Right renal pelvis (tissue), 4 donors: ENCODE measurements at places on chromosomes 4 and X. TPM values are rescaled to one million over a fixed set of nuclear protein-coding genes. Genes with fewer than 3 reads are reported as not detected.

DNA sequence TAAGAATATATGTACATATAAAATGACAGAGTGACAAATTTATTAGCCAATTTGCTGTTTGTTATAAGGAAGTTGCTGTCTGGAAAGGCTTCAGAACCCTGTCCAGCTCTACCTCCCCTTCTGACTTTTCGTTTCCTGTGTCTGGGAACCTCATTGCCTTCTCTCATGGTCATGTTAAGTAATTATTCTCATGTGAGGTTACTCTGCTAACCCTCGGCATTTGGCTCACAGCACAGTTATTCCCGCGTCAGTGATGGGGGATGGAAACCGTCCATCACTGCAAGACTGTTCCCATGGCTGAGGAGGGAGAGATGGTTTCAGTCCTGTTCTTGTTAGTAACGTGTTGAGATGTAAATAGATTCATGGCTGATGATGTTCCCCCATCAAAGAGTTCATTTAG, 11.9 kb downstream of the EDNRA start:
- no peak for DNase-seq

TCP11X2 gene
- 0.58 TPM for polyA plus RNA-seq

GRCh38 chr4:102392033-102392744, 46.9 kb upstream of the SLC39A8 start:
- no peak for DNase-seq

DNA sequence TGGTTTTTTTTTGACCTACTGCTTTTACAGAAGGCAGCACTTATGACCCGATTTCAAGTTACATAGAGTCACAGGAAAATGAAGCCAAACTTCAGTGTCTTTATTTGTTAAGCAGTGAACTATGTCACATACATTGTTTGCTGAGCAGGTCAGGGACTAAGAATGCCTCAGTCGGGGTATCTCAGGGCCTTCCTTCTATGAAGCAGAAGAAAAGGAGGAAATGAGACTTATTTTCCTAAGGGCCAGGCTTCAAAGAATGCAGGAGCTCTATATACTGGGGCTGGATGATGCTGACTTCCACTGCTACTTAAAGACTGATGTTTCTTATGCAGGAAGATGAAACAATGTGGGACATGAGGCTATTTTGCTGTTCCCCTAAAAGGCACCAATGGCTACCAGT, 558.4 kb upstream of the IGFBP7 start:
- no peak for DNase-seq

GRCh38 chr4:182745237-182745636, 171.9 kb downstream of the DCTD start:
- no peak for DNase-seq

DNA sequence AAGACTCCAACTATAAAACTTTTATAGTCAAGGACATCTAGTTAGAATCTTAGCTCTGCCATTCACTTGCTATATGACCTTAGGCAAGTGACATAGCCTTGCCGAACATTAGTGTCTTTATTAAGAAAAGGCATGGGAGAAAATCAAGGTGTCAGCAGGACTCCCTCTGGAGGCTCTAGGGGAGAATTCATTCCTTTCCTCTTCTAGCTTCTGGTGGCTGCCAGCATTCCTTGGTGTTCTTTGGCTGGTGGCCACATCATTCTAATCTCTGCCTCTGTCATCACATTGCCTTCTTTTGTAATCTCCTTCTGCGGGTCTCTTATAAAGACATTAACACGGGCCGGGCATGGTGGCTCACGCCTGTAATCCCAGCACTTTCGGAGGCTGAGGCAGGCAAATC, 99.8 kb downstream of the PPP1R2C start:
- DNase-seq: no peak

- no peak for DNase-seq
These were observed 81.9 kb upstream of the HUWE1 start for GRCh38 chrX:53768451-53768850.

GRCh38 chr4:155608225-155608885, 58.3 kb upstream of the GUCY1A1 start:
- DNase-seq: no peak

GRCh38 chr4:80610845-80611677, 275.5 kb downstream of the CFAP299 start:
- no peak for DNase-seq

MAGEA11 gene
- polyA plus RNA-seq: not detected

DNA sequence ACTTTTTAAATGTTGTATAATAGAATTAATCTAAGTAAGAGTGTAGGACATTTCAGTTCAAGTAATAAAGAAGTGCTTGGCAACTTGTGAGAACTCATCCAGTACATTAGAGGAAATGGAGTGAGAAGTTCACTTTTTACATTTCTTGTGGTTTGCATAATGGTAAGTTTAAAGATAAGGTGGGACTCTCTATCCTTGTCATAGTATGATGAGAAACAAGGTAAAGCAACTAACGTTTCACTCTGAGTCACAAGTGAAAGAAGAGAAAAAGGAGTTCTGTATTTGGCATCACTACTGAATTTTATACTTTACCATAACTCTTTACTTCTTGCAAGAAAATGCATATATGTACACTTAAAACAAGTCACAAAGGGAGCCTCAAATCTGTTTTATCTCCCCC, 219.4 kb downstream of the SLC4A4 start:
- no peak for DNase-seq

DNA sequence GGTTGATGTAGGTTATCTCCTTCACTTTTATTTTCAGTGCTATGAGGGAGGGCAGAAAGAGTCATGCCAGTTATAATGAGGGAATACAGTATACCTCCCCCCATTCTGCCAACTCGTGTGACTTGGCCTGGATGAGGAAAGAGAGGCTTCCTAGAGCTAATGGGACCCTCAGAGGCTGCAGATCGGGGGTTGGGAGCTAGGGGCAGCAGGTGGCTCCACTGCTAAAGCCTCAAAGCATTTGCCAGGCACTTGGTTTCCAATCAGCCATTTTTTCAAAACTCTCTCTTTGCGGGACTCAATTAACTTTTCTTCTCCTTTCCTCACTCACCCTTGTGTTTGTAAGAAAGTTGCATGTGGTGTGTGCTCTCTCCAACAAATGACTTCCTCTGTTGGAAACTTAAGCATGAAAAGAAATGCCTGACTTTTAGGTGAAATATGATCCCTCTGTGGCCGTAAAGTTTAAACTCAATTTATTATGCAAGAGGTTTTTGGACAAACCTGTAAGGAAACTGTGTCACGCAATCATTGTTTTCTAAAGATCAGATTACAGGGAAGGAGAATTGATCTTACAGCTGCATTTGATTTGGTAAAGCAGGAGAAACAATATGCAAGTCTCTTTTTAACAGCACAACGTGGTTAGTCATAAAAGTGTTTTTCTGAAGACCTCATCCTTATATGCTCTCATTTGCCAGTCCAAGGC, 7.0 kb downstream of the SFRP2 start:
- no peak for DNase-seq

DNA sequence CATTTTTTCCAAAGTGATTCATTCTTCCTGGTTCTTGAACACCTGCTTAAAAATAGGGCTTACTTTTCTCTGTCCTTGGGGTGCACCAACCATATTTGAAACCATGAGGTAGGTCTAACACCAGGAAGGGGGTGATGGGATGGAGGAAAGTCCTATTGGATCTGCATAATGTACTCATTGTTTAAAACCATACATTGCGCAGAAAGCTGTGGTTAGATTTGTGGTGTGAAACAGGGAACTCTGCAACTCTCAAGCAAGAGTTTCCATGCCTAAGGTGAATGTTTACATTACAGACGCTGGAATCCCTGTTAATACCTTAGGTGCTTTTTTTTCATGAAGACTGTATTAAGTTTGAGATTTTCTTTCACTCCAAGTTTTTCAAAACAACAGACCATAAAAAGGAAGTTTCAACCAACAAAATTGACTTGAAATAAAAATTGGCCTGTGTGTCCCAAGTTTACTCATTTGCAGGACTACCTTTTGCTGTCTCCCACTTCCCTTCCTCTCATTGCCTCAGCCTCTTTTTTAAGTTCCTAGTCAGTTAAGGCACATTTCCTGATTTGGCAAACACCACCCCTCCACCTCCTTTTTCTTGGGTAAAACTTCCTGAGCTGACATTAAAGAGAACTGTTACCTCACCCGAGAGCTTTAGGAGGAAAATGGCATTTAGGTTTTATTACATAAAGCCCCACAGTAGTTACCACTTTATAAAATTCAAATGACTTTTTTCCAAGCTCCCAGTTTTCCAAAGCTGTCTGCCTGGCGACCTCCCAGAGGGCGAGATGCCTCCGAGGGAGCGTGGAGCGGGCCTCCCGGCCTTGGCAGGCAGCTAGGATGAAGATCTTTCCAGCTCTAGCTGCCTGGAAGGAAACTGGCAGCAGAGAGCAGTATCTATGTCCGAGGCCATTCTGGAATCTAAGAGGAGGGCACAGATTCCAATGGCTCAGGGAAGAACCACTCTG, 47.9 kb upstream of the RBPJ start:
- no peak for DNase-seq

ACSL4 gene
- polyA plus RNA-seq: 51.2 TPM

- DNase-seq: no peak
These were observed 4.7 kb upstream of the FATE1 start for GRCh38 chrX:151711154-151711553.

SASH3 gene
- 2.1 TPM for polyA plus RNA-seq

DNA sequence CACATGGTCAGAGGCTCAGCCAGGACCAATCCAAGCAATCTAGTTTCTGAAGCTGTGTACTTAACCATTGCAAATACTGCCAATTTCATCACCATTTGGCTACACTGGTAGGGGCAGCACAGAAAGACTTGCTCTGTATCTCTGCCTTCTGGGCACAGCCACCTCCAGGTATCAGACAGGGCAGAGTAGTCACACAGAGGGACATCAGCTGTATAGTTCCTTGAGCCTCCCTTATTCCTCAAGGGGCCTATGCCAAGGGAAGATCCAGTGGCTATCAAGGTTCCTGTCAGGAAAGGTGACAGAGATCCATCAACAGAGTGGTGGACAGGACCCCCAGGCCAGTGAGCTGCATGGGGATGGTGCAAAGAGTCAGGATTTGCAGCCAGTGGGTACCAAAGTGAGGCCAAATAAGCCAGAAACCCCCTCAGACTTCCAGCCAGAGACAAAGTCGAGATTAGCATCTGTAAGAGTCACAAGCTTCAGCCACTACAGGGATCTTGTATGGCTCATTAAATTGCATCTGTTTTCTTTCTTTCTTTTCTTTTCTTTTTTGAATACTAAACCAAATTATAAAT, 381.6 kb upstream of the CPEB2 start:
- DNase-seq: no peak

DNA sequence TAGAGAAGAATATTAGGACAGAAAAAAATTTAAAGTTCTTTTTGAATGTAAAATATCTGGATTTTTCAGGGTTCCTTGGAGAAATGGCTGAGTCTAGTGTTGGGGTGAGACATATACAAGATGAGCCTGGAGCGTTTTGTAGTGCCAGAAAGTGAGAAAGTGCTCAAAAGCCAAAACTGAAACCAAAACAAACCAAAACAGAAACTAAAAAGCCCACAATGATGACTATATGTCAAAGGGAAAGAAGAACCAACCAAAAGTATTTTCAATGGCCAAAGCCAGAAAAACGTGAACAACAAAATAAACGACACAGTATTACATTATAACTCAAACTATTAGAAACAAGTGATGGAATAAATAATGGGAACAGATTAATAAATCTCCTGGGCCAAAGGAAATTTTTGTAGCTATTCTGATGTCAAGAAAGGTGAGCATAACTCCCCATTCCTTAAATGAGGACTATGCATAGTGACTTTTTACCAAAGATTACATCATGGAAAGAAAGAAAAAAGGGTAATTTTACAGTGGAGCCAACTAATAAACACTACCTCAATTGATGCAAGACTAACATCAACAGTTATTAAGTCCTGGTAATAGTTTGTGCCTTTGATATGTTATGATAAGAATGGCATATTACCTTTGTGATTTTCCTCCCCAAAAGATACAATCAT, 1137.6 kb downstream of the C4orf33 start:
- no peak for DNase-seq

DNA sequence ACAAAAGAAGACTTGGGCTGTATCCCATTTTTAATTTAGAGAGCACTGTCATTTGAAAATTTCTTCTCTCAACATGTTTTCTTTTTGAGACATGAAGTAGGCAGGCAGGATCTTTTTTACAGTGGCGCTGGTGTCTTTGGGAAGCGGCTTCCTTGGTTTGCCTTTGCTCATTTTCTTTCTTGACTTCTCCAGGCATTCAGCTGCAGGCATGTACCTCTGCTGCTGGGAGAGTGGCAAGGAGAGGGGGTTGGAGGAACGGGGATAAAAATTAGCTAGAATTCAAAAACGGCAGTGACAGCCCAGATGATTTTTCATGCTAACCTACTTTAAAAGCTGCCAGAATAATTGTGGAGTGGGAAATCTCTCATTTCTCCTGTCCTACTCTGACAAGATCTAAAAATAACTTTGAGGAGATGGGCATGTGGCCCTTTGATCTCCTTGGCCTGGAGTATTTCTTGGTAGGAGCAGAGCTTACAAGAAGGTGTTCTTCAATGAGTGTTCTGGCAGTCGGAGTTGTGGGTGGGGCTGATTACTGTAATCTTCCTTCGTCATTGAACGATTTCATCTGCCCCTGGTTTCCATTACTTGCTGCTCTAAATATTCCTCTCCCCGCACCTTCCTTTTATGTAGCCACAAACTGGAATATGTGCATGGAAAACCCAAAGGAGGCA, 54.8 kb downstream of the TBL1X start:
- DNase-seq: no peak

DNA sequence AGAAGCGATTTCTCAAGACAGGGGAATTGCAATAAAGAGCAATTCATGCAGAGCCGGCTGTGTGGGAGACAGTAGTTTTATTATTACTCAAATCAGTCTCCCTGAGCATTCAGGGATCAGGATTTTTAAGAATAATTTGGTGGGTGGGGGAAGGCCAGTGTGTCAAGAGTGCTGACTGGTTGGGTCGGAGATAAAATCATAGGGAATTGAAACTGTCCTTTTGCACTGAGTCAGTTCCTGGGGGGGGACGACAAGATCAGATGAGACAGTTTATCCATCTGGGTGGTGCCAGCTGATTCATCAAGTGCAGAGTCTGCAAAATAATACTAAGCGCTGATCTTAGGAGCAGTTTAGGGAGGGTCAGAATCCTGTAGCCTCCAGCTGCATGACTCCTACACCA, 502.4 kb downstream of the NLGN4X start:
- no peak for DNase-seq

OFD1 gene
- polyA plus RNA-seq: 37.3 TPM

GLRA3 gene
- not detected for polyA plus RNA-seq

ZCCHC12 gene
- 1.2 TPM for polyA plus RNA-seq

- DNase-seq: no peak
These were observed 168.6 kb downstream of the PTTG2 start for GRCh38 chr4:38128478-38129459.

- no peak for DNase-seq
These were observed 46.0 kb downstream of the ZNF185 start for GRCh38 chrX:152943826-152944225.

DNA sequence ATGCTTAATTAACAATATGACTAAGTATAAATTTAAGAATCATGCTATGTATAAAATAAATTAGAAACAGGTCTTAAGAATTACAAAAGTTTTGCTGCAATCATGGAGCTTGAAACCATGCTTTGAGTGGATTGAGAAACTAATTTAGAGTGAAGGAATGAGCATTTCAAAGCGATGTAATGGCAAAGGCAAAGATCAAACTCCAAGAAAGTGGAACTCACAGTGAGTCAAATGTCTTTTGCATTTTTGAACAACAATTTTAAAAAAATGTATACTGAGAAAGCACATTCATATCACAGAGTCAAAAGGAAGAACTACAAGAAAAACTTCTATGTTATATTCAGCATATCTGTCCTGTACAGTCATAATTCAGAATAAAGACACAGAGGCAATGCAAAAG, 6.6 kb downstream of the GPRIN3 start:
- DNase-seq: no peak
